ENCODE measurements at places on chromosomes 12 and 14. TPM values are rescaled to one million over a fixed set of nuclear protein-coding genes. Genes with fewer than 3 reads are reported as not detected.

Gene EMP1
- total RNA-seq, result 17.2 TPM

Gene IGFBP6
- total RNA-seq, result 0.38 TPM

DNA sequence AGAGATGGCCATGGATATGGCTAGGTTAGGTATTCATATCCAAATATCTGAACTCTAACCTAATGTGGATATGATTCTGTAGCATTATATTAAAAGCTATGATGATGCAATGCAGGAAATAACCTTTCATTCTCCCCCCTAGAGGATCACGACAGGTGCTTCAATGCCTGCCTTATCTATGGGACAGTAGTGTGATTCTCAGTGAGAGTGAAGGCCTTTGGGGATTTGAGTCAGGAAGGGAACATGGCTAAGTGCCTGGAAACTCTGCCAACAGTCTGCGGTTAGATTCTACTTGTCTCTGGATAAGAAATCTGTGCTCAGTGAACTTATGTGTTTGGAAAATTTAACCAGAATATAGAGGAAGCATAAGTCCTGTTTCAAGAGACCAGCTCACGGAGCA, 81.8 kb downstream of the SLC38A1 start:
- no peak for DNase-seq

DNA sequence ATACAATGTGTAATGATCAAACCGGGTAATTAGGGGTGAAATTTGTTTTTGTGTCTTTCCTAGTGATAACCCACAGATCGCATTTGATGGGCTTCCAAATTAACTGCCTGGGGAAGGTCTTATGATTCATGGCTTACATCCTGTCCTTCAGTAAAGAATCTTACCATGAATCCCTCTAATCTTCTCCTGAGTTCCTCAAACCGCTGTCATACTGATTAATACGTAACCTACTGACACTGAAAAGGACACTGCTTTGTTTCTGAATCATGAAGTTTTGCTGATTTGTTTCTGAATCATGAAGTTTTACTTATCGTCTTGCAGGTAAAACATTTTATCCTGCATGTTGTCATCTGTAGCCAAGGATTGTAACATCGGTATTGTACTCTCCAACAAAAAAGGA, 52.0 kb upstream of the CRY1 start:
- DNase-seq, result no peak

GRCh38 chr12:81759190-81760051, at the start of gene PPFIA2:
TSS of gene PPFIA2 (minus strand) at chr12:81759350.
- DNase-seq, result no peak

DNA sequence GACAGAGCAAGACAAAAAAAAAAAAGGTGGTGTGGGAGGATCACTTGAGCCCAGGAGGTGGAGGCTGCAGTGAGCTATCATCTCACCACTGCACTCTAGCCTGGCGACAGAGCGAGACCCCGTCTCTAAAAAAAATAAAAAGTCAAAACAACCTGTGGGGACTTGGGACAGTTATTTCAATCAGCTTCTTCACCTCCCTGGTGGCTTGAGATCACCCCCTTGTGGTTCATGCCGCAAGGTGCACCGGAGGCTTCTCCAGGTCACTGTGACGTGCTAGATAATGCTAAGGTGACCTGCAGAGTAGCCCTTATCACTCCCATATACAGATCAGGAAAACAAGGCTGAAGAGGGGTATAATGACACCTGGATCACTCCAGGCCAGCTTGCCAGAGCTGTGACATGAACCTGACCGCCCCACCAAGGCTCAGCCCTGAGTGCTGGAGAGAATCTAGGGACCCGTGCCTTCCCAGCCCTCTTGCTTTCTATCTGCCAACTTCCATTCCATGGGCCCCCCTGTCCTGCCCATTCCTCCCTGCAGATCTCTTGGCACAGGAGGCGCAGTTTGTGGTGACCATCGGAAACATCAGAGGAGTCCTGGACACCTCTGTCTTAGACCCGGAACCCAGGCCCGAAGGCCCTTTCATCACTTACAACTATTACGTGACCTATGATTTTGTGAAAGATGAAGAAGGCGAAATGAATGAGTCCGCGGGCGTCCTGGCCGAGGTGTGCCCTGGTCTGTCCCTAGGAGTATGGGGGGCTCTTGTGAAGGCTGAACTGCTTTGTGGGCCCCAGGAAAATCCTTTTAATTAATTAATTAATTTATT, 8.1 kb downstream of the LRRC43 start:
- DNase-seq, result peak; percentile 58

- DNase-seq, result no peak
Observed at GRCh38 chr14:64928239-64929013, 14.1 kb downstream of the GPX2 start.

DNA sequence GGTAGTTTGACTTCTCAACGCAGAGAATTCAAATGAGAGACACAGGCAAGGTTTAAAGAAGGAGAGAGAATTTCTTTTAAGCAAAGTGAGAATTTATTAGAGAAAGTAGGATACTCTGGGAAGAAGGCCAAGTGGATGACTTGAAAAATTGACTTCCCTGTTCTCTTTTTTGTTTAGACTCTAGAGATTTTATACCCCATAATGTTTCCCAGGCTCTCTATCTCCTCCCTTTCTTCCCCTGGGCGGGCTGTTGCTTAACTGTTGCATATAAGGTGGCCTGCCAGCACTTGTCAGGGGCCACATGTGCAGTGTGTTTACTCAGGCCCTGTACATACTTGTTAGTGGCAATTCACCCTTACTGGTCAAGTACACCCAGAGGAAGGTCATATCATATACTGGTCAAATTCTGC, 403.7 kb downstream of the SLC6A15 start:
- no peak for DNase-seq
